Hypothalamus (tissue), 51 donors: ENCODE measurements at places on chromosomes 3 and 15.

GRCh38 chr3:14216257-14217048 lies 37.8 kb downstream of the LSM3 start:
- DNase-seq, result peak; percentile 45

DNA sequence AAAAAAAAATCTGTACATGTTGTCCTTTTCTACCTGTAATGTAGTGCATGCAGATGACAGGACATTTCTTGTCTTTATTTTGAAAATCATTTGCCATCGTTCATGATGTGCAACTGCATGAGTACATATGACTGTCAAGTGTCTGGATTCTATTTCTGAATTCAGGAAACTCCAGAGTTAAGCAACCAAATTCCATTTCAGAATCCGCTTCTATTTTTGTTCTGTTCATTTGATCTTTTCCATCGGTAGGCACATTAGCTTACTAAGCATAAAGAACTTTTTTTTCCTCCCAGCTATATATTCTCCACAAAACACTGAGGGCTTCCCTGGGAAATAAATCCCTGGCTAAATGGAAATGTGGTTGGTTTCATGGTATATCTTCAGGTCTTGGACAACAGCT lies 365.6 kb downstream of the PTPRG start:
- DNase-seq, result no peak

DNA sequence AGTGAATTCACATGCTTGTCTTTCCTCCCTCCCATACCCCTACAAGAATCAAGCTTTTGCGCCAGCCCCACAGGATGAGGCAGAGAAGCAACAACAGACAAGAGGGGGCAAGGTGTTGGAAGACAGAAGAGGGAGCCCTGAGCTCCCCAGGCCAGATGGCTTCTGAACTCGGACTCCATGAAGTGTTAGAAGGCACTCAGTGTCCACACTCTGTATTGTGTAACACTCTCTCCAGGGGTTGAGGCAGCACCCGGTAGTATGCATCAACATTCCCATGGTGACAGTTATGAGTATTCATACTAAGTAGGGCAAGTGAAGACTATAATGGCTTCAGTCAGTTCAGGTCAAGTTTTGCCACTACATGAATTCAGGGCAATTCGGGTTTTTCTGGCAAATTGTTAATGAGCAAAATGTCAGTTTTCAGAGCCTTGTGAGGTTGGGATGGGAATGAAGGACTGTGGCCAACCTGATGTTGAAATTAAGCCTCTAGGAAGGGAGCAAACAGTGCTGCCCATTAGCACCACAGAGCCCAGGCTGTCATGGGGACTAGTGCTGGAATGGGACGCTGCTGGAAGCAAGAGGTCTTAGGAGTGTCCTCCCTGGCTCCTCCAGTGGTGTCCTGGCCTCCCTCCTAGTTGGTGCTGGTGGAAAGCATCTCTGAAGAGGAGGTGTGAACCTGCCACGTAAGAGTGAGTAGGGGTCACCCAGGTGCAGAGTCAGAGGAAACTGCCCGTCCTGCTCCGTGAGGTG lies 79.4 kb downstream of the KLF15 start:
- DNase-seq, result no peak

DNA sequence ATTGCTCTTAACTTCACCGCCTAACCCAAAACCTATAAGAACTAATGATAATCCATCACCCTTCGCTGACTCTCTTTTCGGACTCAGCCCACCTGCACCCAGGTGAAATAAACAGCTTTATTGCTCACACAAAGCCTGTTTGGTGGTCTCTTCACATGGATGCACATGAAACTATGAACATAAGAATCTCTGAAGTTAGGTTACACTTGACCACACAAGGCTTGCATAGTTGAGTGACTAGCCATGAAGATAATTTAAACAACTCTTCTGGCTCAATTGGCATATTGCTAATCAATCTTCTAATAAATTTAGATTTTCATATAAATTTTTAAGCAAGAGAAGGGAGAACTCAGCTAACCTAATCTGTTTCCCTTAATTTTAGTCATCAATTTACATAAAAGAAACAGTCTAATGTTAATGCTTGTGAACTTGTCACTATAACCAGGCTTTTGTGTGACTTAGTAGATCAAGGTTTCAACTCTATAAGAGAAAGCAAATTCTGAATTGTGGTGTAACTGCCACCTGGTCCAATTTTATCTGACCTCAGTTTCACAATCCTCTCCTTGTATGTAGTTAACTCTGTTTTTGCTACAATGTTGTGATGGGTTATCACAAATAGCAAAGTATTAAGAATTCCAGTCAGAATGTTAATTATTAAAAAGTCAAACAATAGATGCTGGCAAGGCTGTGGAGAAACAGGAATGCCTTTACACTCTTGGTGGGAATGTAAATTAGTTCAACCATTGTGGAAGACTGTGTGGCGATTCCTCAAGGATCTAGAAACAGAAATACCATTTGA lies 82.0 kb downstream of the HHLA2 start:
- no peak for DNase-seq

DNA sequence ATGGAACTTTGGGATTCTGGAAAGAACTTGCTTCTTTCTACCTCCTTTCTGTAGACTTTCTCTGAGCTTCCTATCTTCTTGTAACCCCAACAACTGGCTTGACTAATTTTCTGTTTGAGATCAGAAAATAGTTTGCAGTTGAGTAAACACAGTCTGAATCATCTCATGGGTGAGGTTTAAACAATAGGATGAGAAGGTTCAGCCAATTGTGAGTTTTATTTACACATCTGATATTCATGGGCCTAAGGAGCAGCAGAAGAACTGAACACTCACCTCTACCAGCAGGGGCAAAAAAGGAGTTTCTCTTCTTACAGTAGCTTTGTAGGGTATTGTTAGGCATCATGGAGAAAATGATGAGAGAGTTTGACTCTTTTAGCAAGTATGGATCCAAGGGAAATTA lies 54.2 kb downstream of the DTWD1 start:
- no peak for DNase-seq

GRCh38 chr15:101307897-101308603 lies 13.0 kb upstream of the SNRPA1 start:
- DNase-seq, result no peak

DNA sequence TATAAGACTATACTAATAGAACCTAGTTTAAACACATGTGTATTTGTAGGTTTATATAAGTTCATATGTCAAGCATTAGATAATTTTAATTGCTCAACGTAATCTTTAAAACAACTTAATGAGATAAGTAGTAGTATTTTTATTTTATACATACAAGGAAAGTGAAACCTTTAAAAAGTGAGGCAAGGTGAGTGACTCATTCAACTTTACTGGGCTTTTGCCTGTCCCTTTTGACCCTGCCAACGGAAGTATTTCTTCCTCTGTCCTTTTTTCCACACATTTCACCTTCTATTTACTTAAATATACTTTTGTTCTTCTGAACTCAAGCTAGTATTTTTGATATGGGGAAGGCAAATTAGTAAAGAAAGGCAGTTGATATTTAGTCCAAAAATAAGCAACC lies 78.5 kb downstream of the KBTBD8 start:
- DNase-seq, result no peak

DNA sequence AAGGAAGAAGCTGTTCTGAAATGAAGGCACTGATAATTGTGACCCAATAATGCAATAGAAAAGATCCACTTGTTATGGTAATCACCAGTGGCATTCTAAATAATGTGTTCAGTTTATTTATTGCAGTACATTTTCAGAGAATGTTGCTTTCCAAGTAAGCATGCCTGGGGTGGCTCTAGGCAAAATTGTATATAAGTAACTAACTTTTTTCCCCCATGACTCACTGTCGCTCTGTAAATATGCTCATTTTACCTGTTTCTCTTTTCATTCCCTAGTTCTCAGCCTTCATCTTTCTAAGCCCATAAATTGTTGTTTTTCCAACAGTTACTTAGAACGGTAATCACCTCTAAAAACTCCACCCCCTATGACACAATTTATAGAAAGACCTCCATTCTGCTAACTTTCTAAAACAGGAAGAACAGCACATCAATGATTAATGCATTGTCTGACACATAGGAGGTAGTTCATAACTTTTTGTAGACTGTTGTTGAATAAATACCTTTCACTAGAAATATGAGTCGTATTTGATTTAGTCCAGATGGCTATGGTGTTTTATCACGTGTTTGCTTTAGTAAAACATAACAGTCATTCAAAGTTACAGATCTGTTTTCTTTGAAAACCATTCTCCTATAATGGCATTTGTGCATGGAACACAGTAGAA lies 143.1 kb downstream of the LSAMP start:
- no peak for DNase-seq

DNA sequence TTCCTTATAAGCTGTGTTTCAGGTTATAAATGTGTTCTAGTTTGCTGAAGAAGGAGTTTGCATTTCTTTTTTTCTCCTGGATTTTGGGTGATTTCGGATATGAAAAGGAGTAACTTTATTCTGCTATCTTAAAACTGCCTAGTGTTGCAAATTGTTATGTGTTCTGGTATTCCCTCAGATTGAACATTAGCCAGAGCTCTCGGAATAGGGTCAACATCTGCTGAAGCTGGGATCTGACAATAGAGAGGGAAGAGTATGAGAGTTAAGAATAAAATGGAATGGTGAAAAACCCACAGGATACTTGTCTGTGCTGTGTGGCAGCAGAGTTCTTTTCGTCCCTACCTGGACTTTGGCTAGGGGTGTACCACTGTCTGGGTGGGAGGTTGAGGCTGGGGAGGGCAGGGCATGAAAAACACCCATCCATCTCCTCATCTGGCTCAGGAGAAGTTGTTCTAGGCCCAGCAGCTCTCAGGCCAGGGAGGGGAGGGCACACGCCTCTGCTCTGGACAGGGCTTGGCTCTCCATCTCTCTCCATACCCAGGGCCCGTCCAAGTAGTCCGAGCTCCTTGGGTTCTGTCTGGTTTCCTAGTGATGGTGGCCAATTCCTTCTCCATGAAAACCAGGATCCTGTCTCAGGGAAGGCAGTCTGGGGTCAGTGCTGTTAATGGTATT lies 13.2 kb downstream of the SPSB4 start:
- DNase-seq, result no peak

DNA sequence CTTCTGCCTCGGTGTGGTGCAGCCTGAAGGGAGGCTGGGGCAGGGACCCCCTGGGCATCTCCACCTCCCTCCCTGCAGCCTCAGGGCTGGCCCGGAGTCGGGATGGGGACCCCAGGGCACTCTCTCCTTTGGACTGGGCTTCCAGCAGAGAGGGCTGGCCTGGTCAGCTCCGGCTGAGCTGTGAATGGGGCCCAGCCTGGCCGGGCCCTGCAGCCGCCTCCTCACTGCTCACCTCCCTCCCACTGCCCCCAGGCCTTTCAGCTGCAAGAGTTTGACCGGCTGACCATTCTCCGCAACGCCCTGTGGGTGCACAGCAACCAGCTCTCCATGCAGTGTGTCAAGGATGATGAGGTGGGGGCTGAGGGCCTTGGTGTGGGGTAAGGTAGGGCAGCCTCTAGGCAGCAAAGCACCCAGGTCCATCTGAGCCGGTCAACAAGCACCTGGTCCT lies 36.0 kb downstream of the PSTPIP1 start:
- DNase-seq, result no peak

DNA sequence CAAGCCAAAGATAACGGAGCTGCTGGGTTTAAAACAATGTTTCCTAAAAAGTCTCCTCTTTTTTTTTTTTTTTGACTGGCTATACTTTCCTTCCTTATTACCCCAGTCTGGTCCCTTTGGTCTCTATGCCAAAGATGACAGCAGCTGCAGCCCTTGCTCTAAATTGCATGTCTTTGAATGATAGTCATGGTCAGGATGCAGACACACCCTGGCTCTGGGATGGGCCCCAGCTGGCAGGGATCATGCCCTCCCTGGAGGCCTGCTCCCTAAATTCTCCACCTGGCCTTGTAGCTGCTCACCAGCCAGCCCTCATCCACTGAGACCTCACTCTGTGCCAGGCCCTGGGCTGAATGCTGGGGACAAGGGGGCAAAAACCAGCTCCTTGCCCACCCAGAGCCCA lies 95.8 kb downstream of the MESD start:
- no peak for DNase-seq

GRCh38 chr3:115615001-115615814 lies 8.1 kb upstream of the GAP43 start:
- no peak for DNase-seq

GRCh38 chr15:58535894-58536293 lies 104.1 kb downstream of the LIPC start:
- no peak for DNase-seq

DNA sequence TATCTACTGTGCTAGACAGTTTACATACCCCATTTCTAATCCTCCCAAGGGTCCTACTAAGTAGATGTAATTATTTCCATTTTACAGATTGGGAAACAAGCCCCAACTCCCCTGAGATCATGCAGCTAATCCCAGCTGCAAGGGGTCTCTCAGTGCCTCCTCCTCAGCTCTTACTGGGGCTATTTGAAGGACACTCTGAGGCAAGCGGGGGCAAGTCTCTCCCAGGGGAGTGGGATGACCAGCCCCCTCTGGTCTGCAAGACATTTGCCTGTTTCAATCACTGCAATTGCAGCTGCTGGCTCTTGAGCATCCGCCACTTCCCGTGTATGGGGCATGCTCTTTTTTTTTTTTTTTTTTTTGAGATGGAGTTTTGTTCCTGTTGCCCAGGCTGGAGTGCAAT lies 11.4 kb downstream of the LAMP3 start:
- DNase-seq, result no peak

GRCh38 chr3:102053375-102053989 lies 204.2 kb downstream of the NFKBIZ start:
- no peak for DNase-seq

DNA sequence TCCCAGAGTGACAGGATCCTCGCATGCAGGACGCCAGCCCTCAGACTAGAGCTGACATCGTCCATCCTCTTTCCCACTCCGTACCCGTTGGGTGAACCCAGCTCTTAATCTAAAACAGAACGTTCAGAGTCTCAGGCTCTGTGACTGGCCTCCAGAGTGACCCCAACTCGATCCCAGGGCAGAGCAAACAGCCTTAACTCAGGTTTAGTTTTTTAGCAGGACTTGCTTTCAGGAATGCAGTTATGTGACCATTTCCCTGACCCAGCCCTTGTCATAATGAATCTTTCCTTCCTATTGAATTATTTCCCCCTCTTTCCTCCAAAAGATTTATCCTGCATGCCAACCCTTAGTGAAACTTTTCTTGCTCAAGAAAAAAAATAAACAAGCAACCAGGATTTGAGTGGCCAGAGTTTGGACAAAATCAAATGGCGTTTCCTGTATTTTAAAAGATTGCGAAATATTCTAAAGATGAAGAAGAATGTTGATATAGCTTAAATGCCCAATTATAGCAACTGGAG lies 47.8 kb upstream of the RARB start:
- no peak for DNase-seq

- DNase-seq, result peak; percentile 28
Observed at GRCh38 chr3:72247645-72248388, 462.9 kb upstream of the PROK2 start.

- DNase-seq, result no peak
Observed at GRCh38 chr3:52343946-52344600, 28.0 kb downstream of the DNAH1 start.

DNA sequence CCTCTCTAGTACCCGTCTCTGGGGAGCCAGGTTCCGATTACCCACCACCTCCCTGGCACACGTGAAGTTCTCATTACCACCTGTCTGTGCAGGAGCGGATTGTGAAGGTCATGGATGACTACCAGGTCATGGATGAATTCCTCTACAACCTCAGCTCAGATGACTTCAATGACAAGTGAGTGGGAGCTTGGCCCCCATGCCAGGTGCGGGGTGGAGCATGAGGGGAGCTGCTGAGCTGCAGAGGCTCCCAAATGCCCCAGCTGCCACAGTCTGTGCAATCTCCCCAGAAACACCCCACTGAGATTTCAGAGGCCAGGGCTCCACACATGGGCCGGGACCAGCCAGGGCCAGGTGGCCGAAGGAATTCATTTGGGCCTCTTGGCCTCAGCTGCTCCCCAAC lies 34.3 kb downstream of the DNAH1 start:
- no peak for DNase-seq

- DNase-seq, result no peak
Observed at GRCh38 chr3:29454161-29454611, 173.3 kb downstream of the RBMS3 start.

- no peak for DNase-seq
Observed at GRCh38 chr3:126472277-126473006, 3.2 kb downstream of the ZXDC start.
